ENCODE measurements at places on chromosomes 11 and 22.

DNA sequence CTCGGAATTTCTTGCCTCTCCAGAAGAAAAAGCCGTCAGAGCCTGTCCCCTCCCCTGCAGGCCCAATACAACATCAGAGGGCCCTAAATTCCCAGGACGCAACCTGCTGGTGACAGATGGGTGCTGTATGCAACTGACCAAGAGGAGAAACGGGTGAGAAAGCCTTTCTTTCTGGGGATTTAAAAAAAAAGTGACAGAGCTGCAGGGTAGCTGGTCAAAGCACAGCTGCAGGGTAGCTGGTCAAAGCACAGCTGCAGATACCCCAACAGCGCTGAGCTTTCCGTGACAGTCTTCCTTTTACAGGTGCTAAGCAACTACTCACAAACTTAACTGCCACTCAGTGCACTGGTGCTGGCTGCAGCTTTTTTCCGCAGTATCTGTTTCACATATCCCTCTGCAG lies 17.8 kb downstream of the AP1B1 start:
- no peak for DNase-seq

- DNase-seq: no peak
Measured at GRCh38 chr22:25848954-25849353, 107.0 kb downstream of the MYO18B start.

DNA sequence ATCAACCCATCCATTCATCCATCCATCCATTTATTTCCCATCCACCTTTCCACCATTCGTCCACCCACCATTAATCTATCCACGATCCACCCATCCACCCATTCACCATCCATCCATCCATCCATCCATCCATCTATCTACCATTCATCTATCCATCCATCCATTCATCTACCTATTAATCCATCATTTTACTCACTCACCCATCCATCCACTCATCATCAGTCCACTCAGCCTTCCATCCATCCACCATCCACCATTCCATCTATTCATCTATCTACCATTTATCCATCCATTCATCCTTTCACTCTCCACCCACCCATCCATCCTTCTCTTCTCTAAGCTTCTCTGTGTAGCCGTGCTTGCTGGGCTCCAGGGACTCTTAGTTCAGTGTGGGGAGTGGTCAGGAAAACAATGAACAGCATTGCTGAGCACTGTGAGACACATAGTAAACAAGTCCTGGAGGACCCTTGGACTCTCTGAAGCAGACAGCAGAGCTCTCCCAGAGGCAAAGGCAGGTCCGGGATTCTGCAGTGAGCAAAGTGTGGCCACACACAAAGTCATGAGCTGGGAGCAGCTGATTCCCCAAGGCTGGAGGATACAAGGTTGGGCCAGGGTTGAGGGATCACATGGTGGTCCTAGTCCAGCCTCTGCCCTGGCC lies 642.2 kb downstream of the BRD1 start:
- DNase-seq: no peak

DNA sequence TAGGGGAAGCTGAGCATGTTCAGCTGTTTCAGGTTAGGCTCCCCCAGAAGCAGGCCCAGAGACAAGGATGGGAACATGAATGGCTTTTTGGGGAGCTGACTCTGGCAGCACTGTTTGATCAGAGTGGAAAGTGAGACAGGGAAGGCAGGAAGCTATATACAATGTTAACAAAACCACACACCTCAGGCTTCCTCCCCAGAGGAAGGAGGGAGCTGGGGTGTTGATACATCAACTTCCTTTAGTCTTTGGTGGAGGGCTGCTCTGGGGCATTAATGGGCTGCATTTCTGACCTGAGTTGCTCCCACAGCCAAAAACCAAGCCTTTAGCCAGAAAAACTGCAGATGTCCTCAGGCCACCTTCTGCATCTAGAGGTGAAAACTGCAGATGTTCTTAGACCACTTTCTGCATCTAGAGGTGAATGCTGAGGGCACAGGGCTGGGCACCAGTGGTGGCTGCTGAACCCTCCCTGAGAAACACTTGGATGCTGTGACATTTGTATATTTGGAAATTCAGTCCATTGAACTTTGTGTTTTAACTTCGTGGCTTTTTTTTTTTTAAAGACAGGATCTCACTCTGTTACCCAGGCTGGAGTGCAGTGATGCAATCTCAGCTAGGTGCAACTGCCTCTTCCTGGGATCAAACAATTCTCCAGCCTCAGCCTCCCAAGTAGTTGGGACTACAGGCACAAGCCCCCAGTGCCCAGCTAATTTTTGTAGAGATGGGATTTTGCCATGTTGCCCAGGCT lies 49.9 kb downstream of the KIAA1671 start:
- no peak for DNase-seq

DNA sequence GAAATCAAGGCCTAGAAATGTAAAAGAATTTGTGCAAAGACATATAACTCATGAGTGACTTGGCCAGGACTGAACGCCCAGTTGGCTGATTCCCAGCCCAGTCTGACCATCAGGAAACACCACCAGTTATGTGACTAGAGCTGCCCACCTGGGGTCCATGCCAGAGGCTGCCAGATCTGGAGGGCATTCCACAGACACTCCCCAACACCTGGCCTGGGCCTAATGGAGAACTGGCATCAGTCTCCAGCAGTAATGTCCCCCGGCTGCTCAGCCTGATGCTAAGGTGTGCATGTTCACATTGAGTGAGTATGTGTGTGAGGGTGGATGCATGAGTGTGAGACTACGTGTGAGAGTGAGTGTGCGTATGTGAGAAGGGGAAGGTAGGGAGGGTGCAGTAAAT lies 15.7 kb downstream of the PLAAT3 start:
- no peak for DNase-seq

Measured in AG04450 (cell line).